ENCODE measurements at places on chromosomes 6 and 20.
A peak's percentile ranks its signal among the peaks of the same experiment; 100 is the strongest.

GRCh38 chr6:30031381-30031780, 29.7 kb upstream of the POLR1H start:
- no peak for ATAC-seq

- ATAC-seq: peak; percentile 44
These were observed 83.0 kb downstream of the SCAND1 start for GRCh38 chr20:35871259-35871771.

GRCh38 chr20:15613530-15613929, 959.7 kb downstream of the KIF16B start:
- ATAC-seq: no peak

GRCh38 chr6:147058786-147059385, 145.3 kb upstream of the STXBP5 start:
- ATAC-seq: peak; percentile 12

- ATAC-seq: peak; percentile 88
These were observed 19.3 kb upstream of the SASH1 start for GRCh38 chr6:148323344-148323743.

DNA sequence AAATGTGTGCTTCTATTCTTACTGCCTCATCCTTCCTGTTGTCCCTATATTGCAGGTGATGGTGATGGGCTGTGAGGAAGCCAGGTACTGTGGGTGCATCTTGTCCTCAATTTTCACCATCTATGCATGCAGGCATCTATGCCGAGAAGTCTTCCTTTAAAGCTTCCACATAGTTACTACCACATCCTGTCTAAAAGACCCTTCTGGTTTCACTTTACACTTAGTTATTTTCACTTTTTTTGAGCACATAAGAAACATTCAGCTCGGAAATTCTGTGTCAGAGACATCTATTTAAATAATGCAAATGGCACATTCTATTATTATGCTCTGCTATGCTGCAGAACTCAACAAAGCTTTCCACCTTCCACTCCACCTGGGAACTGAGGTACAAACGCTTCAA, 28.2 kb upstream of the FABP7 start:
- no peak for ATAC-seq

GRCh38 chr6:67642582-67642981, 992.5 kb upstream of the ADGRB3 start:
- no peak for ATAC-seq

DNA sequence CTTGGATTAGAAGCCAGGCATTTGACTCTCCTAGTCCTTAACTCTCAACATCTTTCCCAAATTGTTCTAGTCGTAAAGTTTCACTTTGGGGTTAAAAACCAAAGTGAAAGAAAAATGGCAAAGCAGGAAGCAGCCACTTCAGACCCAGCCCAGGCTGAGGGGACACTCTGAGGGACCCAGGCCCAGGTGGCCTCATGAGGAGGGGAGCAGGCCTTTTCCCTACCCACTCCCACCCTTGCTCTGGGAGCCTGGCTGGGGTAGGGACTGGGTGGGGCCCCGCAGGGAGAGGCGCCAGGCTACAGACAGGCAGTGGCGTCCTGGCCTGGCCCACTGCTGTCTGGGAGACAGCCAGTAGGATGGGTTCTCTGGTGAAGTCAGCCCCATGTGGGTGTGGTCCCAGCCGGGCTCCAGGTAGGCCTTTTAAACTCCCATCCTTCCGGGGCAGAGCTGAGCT, 68.7 kb upstream of the MYL9 start:
- ATAC-seq: no peak

DNA sequence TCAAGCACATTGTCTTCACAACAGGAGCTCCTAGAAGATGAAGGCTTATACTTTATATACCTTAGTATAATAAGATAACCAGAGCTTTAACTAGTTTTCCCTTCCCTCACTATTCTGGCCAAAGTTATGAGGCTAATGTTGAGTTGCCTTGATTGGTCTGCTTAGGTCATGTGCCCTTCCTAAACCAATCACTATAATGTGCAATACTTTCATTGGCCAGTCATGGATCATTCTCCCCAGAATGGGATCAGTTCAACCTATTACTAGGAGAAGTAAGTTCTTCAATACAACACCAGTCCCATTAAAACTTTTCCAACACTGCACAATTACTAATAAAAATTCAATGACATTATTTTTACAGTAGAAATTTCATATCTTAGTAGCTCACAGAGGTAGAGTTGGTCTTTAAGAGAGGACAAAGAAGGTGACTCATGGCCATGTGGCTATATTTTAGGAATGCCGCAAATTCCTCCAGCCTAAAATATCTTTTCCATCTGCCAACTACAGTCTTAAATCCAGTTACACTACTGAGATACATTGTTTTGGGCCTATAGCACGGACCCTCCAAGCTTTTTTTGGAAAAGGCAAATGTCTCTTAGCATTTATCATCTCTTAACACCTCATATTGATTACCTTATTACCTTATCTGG, 12.5 kb upstream of the POU3F2 start:
- no peak for ATAC-seq

DNA sequence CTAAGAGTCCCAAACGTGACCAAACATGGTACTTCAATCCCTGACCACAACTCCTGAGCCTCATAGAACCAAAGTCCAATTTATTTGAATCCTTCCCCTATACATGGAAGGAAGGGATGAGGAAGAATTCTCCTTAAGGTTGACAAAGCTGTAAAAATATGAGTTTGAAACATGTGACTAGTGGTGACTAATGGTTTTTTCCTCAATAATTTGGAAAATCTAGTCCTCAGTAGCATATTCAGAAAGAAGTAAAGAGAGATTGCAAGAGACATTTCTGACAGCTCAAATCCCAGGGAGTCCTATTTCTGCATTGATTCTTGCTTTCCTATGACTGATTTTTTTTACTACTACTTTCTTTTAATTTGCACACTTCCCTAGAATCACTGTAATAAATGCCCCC, 443.7 kb downstream of the FRK start:
- ATAC-seq: no peak

DNA sequence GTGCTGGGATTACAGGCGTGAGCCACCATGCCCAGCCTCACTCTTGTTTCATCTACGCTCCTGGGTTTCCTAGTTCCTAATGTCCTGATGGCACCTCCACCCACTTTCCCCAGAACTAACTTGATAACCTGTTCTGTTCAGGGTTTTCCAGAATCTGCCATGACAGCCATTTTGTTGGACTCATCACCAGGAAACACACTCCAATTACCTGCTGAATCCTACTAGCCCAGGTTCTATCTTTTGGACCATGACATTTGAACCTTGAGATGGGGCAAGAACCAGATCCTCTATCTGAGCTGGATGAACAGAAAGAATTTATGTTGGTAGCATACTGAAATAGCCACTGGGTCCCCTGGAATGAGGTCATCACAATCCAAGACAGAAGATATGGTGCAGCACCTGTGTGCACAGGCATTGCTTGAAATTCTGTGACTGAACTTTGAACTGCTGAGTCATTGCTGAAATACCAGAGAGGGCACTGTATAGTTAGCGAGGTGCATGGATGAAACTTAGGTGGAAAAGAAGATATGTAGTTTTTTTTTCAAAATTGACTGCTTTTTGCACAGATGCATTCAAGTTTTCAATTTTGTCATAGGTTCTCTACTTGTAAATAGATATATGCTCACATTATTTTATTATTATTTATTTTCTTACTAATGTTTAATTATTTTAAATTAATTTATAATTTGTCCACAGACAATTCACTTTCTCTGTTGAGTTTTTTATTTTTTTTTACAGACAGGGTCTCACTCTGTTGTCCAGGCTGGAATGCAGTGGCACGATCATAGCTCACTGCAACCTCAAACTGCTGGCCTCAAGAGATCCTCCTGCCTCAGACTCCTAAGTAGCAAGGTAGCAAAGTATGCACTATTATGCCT, 42.8 kb upstream of the TASP1 start:
- ATAC-seq: no peak

DNA sequence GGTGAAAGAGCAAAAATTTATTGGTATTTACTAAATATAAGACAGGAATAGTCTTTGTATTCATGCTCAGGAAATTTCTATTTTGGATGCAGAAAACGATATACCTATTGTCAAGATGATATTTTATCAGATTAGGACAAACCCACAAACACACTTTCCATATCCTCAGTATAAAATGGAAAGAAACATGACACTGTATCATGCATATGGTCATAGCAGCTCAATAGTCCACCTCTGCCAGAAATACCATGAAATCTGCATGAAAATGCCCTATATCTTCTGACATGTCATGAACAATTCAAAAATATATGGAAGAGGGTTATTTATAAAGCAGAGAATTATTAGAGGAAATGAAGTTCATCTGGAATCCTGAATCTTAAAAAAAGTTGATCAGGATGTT, 11.7 kb upstream of the HINT3 start:
- no peak for ATAC-seq

GRCh38 chr6:140960566-140960965, 1172.2 kb upstream of the GJE1 start:
- ATAC-seq: no peak

GRCh38 chr20:31869673-31869941, 720 bp downstream of the DUSP15 start:
- no peak for ATAC-seq

GRCh38 chr20:47183367-47183766, 173.1 kb downstream of the ZMYND8 start:
- no peak for ATAC-seq
